ENCODE measurements at places on chromosomes 6 and 20. TPM values are rescaled to one million over a fixed set of nuclear protein-coding genes. Genes with fewer than 3 reads are reported as not detected.

Gene EPPIN
- polyA plus RNA-seq, result not detected

DNA sequence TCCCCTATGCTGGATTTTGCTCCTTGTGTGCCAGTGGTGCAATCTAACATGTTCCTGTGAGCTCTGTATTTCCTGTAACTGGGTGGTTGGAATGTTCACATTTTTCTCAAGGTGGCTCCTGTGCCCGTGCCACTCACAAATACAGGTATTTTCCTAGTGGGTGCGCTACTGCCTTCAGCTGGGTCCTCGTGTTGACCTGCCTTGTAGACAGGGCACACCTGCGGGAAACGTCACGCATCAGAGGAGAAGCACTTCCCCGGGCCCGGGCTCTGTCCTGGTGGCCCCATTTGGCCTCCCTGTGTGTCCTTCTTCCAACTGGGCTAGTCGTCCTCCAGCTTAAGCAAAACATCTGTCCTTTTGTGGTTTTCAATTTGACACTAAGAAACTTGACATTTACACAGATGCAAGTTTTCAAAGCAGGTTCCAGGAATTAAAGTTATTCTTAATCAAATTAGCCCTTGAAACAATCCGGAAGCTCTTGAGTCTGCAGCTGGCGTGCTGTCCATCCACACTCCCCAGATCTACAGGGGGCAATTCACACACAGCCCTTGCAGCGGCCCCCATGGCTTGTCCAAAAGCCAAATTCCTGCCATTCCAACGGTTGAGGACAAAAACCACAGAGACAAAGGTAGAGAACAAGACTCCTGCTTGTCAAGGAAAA lies 275.1 kb downstream of the CDC5L start:
- peak; percentile 94 for DNase-seq

- no peak for DNase-seq
Measured at GRCh38 chr6:152457949-152458624, 179.1 kb downstream of the SYNE1 start.

- DNase-seq, result no peak
Measured at GRCh38 chr6:27138406-27138805, 109.1 kb upstream of the PRSS16 start.

Gene SPATA25
- 6.6 TPM for polyA plus RNA-seq

GRCh38 chr6:153172815-153173214 lies 41.7 kb upstream of the RGS17 start:
- DNase-seq, result no peak

DNA sequence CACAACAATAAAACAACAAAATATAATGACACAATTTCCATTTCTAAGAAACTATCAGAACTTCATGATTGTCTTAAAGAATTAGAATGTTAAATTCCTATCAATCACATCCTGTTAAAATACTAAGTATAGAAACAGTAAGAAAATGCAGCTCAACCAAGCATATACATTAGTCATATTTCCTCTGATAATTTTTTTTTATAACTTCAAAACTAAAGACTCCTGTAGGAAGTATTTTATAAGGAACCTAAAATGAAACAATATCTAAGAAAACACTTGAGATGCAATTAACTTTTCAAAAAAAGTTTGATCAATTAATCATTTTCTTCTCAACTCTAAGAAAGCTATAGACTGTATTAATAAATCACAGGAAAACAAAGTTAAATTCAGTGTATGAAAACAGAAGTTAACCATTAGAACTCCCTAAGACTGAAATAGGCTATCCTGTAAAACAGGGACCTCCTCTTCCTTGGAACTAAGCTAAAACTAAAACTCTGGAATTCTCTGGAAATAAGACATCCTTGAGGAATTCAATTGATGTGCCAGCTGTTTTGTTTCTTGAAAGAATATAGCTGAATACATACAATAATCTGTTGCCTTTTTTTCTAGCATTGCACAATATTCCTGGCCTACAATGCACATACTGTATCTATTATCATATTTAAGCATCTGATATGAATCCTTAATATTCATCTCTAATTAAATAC lies 19.8 kb downstream of the FKBP5 start:
- no peak for DNase-seq

DNA sequence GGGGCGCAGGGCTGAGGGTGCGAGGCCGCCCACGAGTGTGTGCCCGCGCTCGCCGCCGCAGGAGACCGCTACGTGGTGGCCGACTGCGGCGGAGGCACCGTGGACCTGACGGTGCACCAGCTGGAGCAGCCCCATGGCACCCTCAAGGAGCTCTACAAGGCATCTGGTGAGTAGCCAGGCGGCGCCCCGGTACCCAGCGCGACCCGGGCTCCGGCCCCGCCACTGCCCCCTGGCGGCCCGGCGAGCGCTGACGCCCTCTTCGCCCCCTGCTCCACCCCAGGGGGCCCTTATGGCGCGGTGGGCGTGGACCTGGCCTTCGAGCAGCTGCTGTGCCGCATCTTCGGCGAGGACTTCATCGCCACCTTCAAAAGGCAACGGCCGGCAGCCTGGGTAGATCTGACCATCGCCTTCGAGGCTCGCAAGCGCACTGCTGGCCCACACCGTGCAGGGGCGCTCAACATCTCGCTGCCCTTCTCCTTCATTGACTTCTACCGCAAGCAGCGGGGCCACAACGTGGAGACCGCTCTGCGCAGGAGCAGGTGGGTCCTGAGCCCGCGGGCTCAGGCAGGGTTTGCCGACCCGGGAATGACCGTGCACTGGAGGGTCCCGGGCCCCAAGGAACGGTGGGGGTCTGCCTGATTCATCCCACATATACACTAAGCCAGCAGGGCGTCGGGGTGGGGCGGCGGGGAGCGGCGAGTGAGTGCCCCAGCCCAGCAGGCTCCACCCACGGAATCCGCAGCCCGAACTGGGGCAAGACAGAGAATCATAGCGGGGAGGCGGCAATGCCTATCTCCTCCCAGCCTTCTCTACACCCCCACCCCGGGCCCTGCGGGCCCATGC lies 17.4 kb downstream of the HSPA12B start:
- no peak for DNase-seq

Gene MOG
- 2.9 TPM for polyA plus RNA-seq

Data from cardiac muscle cell (in vitro differentiated cells and primary cell).